ENCODE measurements at places on chromosomes 11 and 22.

- DNase-seq = no peak
These were observed 137.6 kb downstream of the CD44 start for GRCh38 chr11:35276396-35277145.

- no peak for DNase-seq
These were observed 1297.5 kb downstream of the LRRC4C start for GRCh38 chr11:40161854-40162410.

GRCh38 chr11:3129181-3129590 lies 35.9 kb downstream of the OSBPL5 start:
- DNase-seq = no peak

- DNase-seq = no peak
These were observed 11.8 kb upstream of the CD59 start for GRCh38 chr11:33747979-33748378.

DNA sequence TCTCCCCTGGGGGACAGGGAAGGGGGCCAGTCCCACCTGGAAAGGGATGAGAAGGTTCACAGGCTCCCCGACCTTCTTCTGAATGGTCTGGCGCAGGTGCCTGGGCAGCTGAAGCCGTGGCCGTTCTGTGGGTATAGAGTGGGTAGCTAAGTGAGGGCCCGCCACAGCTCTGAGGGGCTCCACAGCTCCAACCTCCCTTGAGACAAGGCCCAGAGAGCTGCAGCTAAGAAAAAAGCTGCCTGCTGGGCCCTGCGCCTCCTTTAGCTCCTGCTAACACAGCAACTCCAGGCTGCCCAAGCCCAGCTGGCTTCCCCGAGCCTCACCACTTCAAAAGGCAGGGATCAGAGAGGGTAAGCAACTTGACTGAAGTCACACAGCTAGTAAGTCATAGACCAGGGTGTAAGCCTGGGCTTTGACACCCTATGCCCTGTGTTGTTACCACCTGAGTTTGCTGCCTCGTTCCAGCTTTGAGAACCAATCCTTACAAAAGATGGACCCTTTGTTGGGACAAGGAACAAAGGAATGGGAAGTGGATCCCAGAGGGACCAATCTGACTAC lies 18.5 kb downstream of the MYBPC3 start:
- no peak for DNase-seq

- no peak for DNase-seq
These were observed 829.3 kb downstream of the TBC1D22A start for GRCh38 chr22:47591709-47592108.

- no peak for DNase-seq
These were observed 100.9 kb downstream of the SYN3 start for GRCh38 chr22:32957200-32957803.

DNA sequence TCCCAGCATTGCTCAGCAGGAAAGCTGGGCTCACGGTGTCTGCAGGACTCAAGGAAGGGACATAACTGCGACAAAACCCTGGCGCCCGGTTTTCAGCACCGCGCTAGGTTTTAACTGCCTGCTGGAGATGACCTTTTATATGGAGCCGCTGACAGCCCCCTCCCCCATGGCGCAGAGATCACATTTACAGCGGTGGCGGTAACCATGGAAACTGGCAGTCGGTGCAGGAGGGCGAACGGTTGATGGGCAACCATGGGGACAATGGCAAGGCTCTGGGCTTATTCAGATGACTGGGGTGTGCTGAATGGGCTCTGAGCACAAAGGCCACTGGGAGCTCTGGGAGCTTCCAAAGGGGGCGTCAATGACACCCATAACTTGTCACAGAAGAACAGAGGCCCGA lies 37.2 kb downstream of the CELSR1 start:
- DNase-seq = peak; percentile 55

DNA sequence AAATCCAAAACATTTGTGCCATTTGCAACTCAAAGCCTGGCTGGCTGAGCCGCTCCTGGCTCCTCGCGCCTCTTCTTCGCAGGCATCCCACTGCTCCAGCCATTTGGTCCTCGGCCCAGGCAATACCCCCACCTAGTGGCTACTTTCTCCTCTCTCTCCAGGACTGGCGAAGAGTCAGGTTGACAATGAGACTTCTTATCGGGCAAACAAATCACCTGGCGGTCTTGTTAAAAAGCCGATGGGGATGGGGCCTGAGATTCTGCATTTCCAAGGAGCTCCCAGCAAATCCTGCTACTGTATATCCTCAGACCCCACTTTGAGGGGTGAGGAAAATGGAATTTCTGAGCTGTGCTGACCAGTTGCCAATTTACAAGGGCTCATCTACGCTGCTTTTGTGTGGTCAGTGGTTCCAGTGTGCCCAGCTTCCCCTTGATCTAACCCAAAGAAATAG lies 89.0 kb downstream of the ISX start:
- DNase-seq = no peak

GRCh38 chr11:60251485-60252212 lies 8.7 kb upstream of the MS4A4E start:
- no peak for DNase-seq

- peak; percentile 77 for DNase-seq
These were observed at the start of gene RNF215 for GRCh38 chr22:30386960-30387827. TSS of gene RNF215 (minus strand) at chr22:30387411. CDS start at chr22:30387313, 98 bp downstream.

DNA sequence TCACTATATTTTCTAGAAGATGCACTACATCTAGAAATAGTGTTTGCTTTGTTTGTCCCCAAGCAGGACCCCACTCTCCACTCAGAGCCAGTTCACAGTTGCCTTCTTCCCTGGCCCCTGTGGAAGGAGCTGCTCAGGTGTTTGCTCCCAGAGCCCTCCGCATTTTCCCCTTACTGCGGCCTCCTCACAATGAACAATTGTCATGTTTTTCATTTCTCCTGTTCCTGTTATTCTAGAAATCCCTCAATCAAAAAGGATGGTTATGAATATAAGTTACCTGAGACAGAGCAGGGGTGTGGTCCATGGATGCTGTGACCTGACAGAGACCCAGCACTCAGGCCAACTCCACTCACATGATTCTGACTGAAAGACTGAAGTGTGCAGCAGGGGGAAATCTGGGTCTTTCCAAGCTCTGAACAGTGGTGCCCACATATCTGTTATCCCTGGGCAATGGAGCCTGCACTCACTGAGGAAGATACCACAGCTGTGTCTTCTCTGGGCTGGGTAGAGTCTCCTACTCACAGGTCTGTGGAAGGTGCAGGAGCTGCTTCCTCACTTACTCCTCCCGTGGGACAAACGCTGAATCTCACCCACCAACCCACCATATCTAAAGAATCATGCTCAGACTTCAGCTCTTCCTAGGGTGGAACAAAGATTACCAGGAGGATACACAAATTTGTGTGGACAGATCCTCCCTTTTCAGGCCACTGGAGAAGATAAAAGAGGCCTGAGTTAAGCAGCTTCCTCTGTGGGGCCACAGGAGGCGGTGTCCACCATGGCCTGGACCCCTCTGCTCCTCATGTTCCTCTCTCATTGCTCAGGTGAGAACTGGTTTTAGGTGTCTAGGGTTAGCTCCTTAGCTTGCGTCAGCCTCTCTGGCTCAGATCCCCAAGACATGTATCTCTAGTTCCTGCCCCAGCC lies 87.1 kb upstream of the TOP3B start:
- DNase-seq = no peak

DNA sequence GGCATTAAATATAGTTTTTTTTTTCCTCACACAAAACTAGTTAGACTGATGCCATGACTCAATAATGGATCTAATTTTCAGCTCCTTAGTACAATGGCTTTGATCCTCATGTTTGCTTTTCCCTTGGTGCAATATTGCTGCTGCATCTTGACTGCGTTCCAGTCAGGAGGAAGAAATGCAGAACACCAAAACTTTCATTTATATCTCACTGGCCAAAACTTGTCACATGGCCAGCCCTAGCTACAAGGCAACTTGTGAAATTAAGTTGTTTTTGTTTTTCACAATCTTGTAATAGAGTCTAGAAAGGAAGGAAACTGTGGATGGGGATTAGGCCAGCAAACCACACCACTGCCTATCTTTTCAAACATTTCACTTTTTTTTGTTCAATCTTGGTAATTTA lies 36.7 kb downstream of the SMC1B start:
- no peak for DNase-seq

DNA sequence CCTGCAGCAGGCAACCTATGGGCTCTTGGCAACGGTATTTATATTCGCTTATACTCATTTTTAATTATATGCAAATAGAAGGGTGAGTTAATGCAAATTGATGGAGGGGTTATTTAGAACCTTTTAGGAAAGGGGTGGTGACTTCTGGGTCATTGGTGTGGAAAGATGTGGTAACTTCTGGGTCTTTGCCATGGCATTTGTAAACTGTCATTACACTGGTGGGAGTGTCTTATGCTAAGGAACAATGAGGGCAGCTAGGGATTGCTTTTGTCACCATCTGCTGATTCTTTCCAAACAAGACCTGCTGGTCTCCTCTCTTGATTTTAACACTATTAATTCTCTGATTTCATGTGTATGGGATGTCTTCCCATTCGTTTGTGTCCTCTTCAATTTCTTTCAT lies 11.7 kb upstream of the KAT5 start:
- no peak for DNase-seq

DNA sequence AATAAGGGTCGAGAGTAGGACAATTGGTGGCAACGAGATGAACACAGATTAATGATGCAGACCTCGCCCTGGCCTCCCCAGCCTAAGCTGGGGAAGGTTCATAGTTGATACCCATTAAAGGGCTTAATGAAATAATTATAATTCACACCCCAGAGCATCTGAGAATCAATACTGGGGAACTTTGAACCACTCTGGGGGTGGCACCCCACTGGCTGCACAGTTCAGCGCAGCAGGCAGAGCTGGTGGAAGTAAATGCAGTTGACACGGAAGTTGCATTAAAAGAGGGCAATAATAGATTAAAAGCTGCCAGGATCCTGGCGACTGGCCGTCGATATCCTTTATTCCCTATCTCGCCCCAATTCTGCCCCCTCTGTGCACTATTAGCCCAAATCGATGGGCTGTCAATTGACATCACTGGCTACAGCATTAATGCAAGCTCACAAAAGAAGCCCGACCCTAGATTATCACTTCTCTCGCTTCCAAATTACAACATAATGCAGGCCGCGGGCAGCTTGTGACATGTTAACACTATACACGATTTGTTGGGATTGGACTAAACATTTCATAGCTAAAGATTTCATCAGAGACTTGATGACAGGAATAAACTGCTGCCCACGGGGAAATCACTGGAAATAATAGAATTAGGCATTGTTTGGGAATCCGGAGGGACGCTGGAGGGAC lies 14.5 kb downstream of the HSPA8 start:
- DNase-seq = no peak

DNA sequence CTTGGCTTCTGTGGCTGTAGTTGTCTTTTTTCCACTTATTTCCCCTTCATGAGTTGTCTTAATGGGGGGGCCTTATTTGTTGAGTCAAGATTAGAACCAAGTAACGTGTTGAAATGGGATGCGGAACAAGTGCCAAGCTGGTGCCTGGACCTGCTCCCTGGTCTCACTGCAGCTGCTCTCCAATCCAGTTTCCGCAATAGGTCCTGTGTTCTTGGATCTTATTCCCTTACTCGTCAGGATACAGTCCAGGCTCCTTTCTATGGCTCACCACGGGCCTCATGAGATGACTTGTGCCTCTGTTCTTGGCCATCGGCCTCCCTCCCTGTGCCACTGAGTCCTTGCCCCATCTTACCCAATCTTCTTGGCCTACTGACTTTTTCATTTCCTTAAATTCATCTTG lies 159.6 kb upstream of the CADM1 start:
- no peak for DNase-seq

Data from left renal cortex interstitium (tissue), 4 donors.